ENCODE measurements at places on chromosomes 2 and 18.

GRCh38 chr2:133414486-133415209, 153.6 kb downstream of the NCKAP5 start:
- peak; percentile 4 for DNase-seq

DNA sequence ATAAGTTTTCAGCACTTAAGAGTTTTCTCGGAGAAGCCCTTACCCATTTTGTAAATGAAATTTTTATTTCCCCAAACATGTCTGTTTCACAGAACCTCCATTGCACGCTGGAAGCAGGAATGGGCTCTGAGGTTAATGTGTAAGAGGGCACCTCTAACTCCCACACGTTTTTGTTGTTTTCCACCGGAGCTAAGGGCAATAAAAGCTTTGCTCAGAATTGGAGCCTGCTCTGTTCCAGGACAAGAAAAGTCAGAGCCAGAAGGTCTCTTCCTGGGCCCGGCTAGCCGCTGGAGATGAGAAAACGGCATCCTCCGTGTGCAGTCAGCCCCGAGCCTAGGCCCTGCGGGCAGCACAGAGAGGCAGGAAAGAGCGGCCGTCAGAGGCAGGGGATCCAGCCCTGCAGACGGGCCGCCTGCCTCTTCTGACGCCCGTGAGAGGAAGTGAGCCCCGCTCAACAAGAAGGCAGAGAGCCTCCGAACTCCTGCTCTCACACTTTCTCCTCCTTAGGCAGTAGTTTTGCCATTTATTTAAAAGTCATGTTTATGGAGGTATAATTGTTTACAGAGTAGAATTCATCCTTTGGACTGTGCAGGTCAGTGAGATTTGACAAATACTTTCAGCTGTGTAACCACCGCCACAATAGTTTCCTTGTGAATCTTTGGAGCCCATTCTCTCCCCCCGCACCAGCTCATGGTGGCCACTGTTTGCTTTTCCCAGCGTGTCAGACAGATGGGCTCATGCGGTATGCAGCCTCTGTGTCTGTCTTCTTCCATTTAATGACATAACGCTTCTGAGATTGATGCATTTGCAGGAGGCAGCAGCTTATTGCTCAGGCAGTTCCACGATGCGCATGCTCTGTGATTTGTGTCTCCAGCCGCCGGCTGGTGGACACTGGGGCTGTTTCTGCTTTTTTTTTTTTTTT, 117.3 kb downstream of the GALR1 start:
- DNase-seq, result no peak

DNA sequence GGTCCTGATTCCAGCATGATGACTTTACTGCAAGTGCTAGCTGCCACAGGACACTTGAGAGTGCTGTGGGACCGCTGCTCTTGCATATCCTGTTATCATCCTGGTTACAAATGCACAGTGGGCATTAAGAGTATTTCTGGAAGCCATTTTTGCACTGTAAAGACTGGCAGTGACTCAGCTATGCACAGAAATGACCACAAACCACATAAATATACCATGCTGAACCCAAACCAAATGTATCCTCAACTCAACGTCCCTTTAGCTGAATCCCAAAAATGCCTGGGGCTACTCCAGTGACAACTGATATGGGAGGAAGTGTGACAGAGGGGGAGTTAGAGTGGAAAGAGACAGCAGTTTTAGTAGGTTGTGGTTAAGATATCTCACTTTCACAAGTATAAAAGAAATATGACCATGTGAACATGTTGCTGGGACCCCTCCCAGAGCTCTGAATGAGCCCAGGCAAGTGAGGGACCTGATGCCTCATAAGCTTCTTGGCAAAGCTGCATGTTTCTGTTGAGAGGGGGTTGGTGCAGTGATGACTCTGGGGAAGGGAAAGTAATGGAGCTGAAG, 37.3 kb downstream of the RHBDD1 start:
- no peak for DNase-seq

DNA sequence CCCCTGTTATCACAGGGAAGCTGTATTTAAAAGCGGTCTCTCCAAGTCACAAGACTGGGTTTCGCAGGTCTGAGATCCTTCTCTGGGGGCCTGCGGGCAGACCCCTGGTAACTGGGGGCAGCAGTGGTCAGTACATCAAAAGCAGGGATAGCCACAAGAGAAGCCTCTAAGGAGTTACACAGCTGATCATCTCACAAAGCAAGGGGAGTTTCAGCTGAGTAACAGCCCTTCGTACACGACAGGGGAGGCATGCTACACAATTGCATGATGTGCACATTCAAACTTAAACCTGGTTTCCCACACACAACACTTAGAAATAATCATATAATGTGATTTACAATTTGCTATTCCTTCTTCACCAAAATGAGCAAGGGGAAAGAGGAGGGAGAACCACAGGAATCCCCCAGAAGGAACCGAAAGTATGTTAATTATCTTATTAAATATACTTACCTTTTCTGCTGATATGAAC, 87.5 kb downstream of the TMEM131 start:
- no peak for DNase-seq

DNA sequence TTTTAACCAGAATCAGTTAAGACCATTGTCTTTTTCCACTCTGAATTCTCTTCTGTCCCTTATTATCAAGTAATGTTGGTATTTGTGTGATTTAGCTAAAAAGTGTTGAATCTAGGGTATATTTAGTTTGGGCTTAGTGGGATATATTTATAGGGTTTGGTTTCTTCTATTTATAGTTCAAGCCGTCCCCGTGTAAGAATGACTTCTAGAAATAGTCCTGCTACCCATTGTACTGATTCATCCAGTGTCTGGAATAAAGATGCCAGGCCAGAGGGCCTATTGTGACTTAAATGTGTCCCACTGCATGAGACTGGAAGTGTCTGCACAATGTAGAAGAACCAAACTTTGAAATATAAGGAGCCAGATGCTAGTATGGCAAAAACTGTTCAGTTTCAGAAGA, 364.8 kb downstream of the TNS1 start:
- no peak for DNase-seq

Measured in HS-5 (cell line).